ENCODE measurements at places on chromosomes 11 and 22.
A peak's percentile ranks its signal among the peaks of the same experiment; 100 is the strongest.

GRCh38 chr11:7341551-7341950, 89.8 kb downstream of the SYT9 start:
- DNase-seq, result no peak

DNA sequence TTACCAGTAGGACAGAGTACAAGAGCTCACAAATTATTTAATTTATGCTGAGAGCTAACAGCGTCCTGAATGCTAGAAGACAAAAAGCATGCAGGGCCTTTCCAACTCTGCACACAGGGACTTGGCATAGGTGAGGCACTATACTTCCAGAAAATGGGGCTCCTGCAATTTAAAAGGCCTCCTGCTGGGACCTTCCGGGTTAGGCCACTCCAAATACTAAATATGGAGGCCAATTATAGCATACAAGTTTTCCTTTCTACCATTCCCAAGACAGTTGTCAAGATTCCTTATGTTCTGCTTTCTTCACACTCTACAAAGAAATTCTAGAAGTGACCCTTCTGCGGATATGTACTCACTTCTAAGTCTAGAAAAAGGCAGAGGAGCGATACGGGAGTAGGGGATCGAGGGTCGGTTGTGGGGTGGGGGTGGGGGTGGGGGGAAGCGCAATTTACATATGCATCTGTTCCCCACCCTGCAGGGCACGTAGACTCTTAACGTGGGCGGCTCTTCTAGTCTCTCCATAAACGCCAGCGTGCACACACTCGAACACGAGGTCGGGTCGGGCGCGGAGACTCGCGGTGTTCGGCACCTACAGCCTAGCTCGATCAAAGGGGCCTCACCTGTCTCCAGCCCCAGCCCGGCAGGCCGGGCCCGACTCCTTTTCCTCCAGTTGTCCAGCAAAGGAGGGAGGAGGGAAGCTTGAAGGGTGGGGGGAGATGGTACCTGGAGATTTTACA, 728 bp downstream of the DCUN1D5 start:
- no peak for DNase-seq

GRCh38 chr22:20964799-20965103, 2.3 kb upstream of the AIFM3 start:
- DNase-seq, result no peak

GRCh38 chr11:78961247-78961646, 386.6 kb upstream of the NARS2 start:
- no peak for DNase-seq

DNA sequence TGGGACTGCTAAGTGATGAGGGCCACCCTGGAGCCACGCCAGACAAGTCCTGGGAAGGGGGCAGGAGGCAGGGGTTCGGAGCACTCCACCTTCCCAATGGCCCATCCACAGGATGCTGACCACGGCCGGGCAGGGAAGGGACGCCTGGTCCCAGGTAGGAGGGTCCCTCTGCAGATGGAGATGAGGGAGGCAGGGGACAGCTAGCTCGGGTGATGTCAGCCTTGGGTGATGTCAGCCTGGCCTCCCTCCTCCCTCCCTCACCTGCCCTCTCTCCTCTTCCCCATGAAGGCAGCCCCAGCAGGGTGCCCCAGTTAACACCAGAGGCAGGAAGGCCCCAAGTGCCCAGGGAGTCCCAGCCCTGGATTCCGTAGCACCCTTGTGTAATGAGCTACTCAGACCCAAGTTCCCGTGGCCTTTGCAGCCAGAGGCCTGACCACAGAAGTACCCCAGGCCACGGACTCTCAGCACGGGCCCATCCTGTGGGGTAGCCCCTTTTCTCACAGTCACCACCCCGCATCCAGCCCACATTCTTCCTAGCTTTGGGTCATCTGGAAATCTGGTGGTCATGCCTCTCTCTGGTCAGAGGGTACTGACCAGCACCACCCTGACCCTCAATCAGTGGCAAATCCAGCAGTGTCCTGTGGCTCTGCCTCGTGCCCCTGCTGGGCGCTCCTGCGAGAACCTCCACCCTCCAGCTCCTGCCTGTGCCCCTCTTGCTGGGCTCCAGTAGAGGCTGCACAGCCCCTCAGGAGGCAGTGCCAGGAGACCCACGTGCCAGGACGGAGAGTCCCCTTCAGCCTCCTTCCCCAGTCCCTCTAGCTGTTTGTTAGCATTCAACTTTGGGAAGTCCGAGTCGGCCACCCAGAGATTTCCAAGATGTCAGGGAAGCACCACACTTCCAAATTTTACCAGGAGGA, 47.4 kb downstream of the SHANK2 start:
- DNase-seq, result no peak

GRCh38 chr22:23670378-23671295, 20.2 kb upstream of the RGL4 start:
- DNase-seq, result no peak

DNA sequence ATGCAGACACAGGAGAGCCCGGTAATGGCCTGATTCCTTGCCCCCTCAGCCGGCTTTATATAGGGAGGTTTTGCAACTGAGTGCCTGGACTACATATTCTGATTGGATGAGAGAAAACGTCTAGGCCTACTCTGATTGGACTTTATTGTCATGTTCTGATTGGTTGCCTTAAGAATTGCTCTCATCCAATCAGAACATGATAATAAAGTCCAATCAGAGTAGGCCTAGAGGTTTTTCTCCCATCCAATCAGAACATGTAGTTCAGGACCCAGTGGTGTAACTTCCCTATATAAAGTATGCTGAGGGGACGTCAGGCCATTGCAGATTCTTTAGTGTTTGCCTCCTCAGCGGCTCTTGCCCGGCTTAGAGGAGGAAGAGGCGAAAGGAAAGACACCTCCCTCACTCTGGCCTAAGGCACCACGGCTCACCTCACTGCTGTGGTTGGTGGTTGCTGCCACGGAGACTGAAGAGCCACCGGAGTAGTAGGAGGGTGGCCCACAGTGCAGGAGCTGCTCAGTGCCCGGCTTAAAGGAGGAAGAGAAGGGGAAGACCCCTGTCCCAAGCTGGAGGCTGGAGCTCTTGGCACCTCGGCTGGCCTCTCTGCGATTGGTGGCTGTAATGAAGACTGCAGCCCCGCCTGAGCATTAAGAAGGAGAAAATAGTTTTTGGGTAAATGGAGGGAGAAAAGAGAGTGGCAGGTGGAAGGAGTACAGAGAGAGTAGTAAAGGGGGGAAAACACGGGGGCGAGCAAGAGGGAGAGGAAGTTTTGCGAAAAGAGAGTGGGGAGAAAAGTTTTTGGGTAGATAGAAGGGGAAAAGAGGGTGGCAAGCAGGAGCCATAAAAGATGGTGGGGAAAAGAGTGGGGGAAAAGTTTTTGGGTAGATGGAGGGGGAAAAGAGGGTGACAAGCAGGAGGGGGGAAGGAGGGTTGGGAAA, 116.7 kb upstream of the SERPIND1 start:
- DNase-seq, result no peak

DNA sequence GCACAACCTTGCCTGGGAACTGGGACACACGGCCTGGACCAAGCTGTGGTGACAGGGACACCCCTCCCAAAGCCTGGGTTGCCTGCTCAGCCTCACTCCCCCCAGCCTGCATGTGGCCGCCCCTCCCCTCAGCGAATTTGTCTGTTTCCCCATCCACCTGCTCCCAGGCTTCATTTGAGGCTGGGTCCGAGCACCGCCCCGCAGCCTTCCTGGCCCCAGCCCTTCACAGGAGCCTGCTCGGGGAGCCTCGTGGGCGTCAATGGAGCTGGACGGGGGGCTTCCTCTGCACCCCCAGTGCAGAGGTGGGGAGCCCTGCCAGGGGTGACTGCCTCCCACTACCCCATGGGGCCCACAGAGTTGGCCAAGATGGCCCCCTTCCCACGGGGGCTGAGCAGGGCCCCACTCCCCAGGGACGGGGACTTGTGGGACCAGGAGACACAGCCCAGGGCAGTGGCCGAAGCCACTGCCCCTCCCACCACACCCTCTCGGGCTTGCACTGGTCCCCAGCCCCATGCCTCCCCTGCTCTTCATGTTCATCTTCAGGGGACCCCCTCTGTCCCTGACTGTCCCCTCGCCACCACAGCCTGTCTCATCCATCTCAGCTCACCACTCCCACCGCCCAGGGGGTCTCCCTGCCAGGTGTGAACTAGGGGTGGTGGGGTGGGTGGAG, 91.7 kb downstream of the WNT7B start:
- DNase-seq, result no peak

- no peak for DNase-seq
These were observed 1141.9 kb downstream of the BRD1 start for GRCh38 chr22:48685767-48686166.

DNA sequence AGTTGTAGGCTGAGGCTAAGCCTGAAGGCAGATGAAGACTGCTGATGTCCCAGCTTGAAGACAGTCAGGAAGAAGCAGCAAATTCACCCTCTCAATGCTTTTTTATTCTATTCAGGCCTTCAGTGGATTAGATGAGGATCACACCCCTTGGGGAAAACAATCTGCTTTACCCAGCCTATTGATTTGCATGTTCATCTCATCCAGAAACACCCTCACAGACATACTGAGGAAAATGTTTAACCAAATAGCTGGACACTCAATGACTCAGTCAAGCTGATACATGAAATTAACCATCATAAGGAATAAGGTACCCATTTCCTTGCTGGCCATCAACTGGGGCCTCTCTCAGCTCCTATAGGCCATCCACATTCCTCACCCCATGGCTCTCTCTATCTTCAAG, 549.9 kb upstream of the CCDC90B start:
- DNase-seq, result no peak

DNA sequence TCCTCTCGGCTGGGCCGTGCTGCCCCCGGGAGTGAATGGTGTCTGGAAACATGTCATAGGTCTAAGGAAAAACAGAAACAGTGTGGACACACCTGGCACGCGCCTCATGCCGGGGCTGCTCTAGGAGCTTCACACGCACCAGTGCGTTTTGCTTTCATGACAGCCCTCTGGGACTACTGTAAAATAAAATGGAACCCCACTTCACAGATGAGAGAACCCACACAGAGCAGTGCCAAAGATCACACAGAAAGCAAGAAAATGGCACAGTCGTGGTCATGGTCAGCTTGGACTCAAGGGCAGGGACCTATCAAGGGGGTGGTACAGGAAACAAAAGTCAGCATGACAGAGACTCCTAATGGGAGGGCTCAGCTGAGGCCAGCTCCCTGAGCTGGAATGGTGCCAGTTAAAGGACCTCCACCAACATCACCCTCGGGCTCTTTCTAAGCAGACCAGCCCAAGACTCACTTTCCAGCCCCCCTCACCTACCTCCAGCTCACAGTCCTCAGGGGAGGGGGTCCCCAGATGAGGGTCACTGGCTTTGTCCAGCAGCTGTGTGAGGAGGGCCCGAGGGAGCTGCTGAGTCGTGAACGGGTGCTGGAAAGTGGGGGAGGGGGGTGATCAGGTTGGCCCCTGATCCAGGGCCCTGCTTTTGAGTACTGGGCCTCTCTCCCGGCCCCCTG, 3.3 kb downstream of the MAP4K2 start:
- DNase-seq, result no peak

DNA sequence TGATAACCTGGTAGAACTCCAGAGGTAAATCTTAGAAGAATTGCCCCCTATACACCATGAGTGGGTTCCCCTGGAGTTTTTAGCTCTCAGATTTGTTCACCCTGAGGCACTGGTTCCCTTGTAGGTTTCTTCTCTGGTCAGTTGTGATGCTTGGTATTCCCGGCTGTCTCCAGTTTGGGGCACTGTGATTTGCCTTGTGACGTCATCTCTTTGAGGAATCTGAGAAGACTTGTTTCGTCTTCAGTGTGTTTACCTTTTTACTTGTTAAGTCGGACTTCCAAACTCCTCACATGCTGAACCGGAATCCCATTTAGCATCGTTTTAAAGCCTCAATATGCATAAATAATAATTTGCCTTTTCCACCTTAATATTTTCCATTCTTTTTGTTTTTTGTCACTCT, 54.4 kb downstream of the CECR2 start:
- no peak for DNase-seq

GRCh38 chr11:20102397-20102796, 57.9 kb downstream of the DBX1 start:
- DNase-seq, result no peak

GRCh38 chr11:6646918-6647679, 8.5 kb downstream of the DCHS1 start:
- DNase-seq, result peak; percentile 74

- DNase-seq, result no peak
These were observed 13.5 kb upstream of the MTMR2 start for GRCh38 chr11:95937358-95937757.

DNA sequence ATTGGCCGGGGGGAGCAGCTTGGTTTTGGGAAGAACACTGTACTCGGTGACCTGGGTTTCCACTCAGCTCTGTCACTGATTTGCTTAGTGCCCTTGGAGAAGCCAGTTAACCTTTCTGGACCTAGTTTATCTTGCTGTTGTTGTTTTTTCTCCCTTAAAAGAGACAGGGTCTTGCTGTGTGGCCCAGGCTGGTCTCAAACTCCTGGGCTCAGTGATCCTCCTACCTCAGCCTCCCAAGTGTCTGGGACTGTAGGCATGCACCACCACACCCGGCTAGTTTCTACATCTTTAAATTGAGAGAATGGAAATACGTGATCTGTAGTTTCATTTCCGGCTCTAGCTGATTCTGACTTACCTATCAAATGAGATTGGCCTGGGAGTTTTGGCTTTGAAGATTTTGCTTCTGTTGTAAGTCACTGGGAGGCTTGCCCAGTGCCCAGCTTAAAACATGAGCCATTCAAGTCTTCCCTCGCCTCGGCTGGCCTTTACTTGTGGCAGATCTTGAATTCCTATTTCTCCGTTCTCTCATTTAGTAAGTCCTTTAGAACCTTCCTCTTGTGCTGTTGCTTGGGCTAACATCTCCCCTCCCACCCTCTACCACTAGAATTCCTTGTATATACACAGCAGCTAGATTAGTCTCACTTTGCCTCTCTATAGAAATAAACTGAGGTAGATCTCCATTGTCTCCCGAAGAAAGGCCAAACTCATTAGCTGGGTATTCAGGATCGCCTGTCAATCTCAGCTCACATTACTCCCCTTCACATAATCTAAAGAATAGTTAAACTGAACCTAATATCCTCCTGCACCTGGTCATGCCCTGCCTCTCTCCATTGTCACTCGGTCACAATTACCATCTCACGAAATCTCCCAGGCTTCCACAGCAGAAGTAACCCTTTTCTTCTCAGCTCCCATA, 87.7 kb upstream of the SLC25A18 start:
- DNase-seq, result no peak

GRCh38 chr11:19121646-19122045, 4.7 kb downstream of the ZDHHC13 start:
- DNase-seq, result no peak

- DNase-seq, result peak; percentile 38
These were observed at the start of gene SERHL2 for GRCh38 chr22:42553475-42554361. SERHL2 (plus strand) TSS chr22:42553956; CDS start chr22:42554021, 65 bp downstream.

GRCh38 chr22:18990355-18991137, 54.5 kb upstream of the PRODH start:
- DNase-seq, result no peak
